ENCODE measurements at places on chromosomes 7 and 10. TPM values are rescaled to one million over a fixed set of nuclear protein-coding genes. Genes with fewer than 3 reads are reported as not detected.

The CPN1 gene
- not detected for total RNA-seq

The FAM25G gene
- not detected for total RNA-seq

The SPDYE9 gene
- not detected for total RNA-seq

The AMZ1 gene
- total RNA-seq = 5.8 TPM

DNA sequence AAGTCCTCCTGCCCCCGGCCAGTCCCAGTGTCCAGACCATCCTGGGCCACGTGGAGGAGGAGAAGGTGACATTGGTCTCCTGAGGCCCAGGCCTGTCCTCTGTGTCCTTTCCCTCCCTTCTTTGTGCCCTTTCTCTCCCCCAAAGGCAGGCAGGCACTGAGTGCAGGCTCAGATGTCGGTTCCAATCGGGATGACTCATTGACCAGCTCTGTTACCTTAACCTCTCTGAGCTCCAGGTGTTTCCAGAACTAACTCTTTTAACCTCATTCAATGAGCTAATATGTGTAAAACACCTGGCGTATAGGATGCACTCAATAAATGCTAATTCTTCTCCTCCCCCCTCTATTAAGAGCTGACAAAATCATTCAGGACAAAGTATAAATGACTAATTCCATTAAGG lies 25.7 kb downstream of the MACROH2A2 start:
- H3K4me1 ChIP-seq = no peaks in the 10 kb centered on the region
- H3K27ac ChIP-seq = no peak overlapping the region
- H3K27me3 ChIP-seq = no peaks in the 10 kb centered on the region
- H3K4me3 ChIP-seq = no peak overlapping the region
- peaks cover 20% of the 10 kb centered on the region for H3K36me3 ChIP-seq
- no peak for DNase-seq

Data from osteocyte (in vitro differentiated cells).